ENCODE measurements at places on chromosomes 2 and 18. TPM values are rescaled to one million over a fixed set of nuclear protein-coding genes. Genes with fewer than 3 reads are reported as not detected.

The NYAP2 gene
- 0.96 TPM for total RNA-seq

The MC5R gene
- total RNA-seq: 1.7 TPM

The ZDBF2 gene
- total RNA-seq: 24.6 TPM

The ANKRD36B gene
- 85.5 TPM for total RNA-seq

The SULT1C2 gene
- 6.5 TPM for total RNA-seq

The C2orf72 gene
- 0.48 TPM for total RNA-seq

The LCT gene
- 1.7 TPM for total RNA-seq

The SNED1 gene
- 3.6 TPM for total RNA-seq

- no peak for DNase-seq
These were observed 220.7 kb downstream of the NDUFA10 start for GRCh38 chr2:239804161-239805042.

DNA sequence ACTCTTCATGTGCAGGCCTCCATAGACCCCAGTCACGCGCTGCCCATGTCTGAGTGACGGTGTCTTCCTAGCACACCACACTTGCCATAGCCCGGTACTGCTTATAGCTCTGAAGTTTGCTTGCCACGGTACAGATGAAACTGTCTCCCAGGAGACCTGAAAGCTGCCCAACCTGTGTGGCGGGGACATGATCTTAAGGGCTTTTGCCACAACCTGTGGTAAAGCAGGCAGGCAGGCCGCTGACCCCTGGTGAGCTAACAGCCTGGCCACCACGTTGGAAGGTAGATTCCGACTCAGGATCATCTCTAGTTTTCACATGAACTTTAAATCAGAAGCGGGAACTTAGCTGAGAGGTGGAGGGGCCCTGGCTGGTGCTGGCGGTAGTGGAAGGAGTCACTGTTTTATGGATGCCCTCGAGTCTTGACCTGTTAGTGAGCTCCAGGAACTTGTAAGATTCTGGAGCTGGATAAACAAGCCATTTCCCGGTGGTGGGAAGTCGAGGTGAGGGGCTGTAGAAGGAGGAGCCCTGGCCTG lies 153.3 kb downstream of the ZNF236 start:
- no peak for DNase-seq

DNA sequence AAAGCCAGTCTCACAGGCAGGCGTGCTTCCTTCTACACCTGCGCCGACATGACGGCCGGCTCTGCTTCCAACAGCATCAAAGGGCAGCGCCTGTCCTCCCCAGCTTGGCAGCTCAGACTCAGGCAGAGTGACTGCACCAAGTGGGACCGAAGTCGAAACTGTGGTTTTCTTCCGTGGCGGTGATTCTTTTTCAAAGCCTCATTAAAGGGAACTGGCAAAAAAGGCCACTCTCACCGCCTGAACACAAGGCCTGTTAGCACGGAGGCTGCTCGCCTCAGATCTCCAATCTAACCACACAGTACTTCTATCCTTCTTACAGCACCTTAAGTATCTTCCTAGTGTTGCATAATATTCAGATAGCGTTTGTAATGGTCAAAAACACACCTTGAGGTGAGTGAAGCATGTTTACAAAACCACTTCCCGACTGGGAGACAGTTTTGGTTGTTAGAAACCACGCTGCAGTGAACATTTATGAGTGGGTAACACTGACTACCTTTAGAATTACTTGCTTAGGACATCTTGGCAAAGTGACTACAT lies 236.4 kb downstream of the HDAC4 start:
- no peak for DNase-seq

DNA sequence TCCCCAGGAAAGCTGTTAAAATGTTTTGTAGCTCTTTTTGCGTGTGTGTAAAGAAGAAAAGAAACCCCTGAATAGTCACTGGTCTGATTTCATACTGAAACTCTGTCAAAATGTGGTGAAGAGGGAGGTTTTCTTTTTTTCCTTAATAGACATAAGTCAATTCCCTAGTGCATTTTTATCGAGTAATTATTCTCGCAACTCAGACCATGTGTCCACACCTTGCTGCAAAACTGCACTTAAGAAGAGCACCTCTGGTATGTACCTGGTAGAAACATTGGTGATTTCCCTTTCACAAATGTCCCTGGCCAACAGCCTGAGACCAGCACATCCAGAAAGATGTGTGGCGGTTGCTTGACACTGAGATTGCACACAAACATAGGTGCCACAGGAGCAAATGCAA lies 159.9 kb downstream of the ZNF521 start:
- no peak for DNase-seq

- DNase-seq: peak; percentile 63
These were observed 100.2 kb downstream of the AGAP1 start for GRCh38 chr2:235594041-235594440.

DNA sequence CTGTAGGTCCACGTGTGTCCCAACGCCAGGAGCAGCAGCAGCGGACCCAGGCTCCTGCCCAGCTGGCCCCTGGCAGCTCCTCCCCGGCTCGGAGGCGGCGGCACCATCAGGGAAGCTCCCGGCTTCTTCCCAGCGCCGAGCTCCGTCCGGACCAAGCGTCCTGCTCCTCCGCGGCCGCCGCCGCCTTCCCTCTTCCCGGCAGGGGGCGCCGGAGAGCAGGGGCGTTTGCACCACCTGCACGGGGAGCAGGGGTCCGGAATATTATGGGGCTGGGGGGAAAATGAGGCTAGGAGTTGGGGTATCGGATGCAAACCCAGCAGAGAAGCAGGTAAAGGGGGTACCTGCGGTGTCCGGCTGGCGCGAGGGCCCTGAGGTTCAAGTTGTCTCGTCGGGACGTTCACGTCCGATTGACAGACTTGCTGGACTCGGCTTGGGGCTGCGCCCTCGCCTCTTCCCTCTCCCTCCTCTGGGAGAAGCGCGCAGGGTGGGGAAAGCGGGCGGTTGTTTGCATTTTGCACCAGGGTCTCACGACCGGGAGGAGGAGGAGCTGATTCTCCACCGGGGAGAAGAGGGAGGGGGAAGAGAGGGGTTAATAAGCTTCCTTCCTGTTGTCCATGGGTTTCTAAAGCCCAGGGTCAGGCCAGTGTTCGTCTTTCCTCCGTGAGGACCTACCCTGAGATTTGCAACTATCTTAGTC lies at the start of gene CCBE1:
Gene CCBE1 (minus strand): TSS at position 188 of the 697 bp plus-strand sequence.
- peak; percentile 32 for DNase-seq

DNA sequence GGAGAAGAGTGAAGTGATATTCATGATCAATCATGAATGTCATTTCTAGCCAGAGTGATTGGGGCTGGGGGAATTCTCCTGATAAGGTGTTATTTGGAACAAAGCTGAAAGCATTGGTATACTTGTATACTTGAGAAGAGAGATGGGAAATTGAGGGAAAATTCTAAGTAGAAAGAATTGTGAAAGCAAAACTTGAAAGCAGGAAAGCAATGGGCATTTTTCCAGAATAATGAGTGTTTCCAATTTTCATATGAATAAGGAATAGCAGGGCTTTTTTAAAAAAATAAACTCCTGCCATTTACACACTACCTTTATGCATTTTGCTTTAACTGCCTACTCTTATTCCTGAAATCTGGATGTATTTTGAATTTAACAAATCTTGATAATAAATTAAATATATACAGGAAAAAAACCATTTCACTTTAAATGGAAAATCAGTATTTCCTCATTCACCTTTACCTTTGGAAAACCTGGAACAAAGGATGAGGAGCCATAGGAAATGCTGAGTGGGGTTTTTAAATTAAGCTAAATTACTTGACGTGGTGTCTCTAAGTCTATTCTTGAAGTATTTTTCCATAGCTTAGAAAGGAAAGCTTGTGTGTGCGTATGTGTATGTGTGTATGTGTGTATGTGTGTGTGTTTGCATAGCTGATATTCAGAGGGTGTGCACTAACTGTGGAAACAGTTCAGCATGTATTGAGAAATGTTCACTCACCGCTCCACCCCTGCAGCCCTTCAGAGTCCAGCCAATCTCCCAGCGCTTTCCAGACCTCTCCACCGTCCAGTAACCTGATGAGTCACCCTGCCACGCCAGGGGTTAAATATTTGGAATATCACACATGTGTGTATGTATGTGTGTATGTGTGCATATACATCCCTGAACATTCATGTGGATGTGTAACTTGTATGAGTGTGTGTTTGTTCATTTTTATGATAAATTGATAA lies 427.3 kb downstream of the THSD7B start:
- DNase-seq: no peak

DNA sequence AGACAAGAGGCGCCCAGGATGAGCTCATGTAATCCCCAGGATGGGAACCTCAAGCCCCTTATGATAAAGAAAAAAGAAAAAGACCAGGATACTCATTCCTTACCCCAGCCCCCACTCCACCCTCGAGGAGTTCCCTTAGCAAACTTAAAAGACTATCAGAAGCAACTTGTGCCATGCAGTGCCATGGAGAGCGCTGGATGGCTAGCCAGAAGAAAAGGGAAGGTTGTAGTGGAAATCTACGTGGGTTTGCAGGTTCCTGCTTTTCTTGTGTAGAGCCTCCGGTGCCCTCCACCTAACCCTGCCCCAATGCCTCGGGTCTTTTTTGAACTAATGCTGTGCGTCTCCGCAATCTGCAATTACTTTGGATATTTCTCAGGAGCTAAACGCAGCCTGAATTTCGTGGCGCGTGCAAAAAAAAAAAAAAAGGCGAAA lies 16.2 kb upstream of the BCL11A start:
- DNase-seq: peak; percentile 37

- no peak for DNase-seq
These were observed 811.9 kb downstream of the SATB2 start for GRCh38 chr2:198645816-198646215.

- no peak for DNase-seq
These were observed 370.8 kb downstream of the TMEM182 start for GRCh38 chr2:103132536-103133217.

DNA sequence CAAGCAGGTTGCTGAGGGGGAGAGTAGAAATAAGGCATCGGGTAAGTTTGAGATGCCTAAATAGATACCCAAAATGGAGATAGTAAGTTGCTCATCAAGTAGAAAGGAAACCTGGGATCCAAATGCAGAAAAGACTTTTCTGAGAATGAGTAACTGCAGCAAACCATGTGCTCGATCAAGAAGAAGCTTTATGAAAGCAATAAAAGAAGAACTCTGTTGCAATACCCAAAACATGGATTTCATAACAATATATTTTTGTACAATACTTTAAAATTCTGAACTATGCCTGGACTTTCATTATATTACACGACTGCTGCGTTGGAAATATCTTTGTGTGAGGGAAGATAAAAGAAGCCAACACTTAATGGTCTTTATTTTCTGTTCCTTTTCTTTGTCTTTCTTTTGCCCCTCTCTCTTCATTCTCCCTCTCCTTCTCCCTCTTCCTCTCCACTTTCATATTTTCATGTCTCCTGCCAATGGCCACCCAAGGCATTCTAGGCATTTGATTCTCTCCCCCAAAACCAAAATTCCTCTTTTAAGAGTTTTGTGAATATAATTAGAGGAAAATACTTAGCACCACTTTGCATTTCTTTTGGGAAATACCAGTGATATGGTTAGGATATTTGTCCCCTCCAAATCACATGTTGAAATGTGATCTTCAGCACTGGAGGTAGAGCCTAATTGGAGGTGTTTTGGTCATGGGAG lies 257.6 kb downstream of the MREG start:
- no peak for DNase-seq

- DNase-seq: no peak
These were observed 1127.3 kb downstream of the SUCLG1 start for GRCh38 chr2:83331810-83332209.

GRCh38 chr18:31950583-31950982 lies 7.7 kb upstream of the TRAPPC8 start:
- no peak for DNase-seq

DNA sequence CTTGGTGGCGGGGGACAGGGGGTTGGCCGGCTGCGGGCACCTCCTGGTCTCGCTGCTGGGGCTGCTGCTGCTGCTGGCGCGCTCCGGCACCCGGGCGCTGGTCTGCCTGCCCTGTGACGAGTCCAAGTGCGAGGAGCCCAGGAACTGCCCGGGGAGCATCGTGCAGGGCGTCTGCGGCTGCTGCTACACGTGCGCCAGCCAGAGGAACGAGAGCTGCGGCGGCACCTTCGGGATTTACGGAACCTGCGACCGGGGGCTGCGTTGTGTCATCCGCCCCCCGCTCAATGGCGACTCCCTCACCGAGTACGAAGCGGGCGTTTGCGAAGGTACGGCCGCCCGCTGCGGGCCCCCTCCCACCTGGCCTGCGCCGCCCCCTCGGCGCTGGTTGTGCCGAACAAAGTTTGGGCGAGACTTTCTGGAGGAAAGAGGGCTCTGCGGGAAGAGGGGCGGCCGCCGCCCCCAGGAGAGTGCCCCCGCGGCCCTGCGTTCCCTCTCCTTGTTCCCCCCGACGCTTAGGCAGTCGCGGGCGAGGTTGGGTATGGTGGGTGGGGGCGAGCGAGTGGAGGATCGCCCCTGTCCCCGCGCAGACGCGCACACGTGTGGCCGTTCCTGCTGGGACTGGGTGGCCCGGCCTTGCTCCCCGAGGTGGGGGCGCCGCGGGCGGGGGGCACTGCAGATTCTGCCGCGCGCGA lies 866 bp downstream of the CRIM1 start:
- peak; percentile 61 for DNase-seq

DNA sequence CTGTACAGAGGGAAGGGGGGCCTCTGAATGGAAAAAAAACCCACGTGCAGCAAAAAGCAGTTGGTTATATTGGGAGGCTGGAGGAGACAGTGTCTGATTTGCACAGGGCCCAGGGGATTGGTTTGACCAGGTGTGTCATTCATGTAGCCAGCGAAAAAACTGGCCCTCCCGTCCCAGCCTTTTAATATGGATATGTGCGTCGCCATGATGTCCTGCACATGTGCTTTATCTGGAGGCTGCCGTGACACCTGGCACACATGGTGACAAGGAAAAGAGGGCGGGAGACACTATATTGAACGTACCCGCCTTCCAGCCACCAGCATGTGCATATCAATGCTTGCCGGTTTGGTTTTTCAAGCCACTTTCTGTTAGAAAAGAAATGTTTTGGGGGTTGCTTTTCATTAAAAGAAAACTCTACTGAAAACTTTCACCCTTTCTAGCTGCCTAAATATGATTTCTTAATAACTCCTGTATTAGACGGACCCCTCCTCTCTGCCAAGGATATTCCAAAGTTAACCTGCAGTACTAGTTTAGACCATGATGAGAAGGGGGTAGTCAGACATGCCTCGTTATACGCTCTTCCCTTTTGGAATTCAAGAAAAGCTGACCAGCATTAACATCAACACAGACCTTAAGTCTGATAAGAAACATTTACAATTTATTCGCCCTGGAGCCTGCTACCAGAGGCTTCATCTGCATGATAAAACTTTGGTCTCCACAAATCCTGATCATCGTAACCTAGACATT lies 16.2 kb downstream of the SLC25A52 start:
- no peak for DNase-seq

- DNase-seq: no peak
These were observed 21.1 kb downstream of the ANTXR1 start for GRCh38 chr2:69034122-69034521.

DNA sequence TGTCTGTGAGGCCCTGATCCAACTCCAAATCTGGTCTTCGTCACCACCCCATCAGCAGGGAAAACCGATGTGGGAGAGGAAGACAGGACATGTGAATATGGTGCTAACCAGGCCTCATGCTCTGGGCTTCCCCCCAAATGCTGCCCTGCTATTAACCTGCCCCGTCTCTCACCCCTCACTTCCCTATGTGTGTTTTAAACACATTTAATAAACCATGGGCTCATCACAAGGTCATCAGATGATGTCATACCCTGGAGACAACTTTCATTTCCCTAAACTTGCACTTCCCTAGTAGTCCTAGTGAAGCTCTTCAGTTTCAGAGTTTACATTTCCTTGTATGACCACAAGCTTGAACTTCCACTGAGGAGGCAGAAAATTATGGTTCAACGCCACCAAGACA lies 49.9 kb downstream of the CD8B2 start:
- peak; percentile 35 for DNase-seq

All from umbilical cord (tissue), 2 donors.